ENCODE measurements at places on chromosomes 2 and 18. TPM values are rescaled to one million over a fixed set of nuclear protein-coding genes. Genes with fewer than 3 reads are reported as not detected.

DNA sequence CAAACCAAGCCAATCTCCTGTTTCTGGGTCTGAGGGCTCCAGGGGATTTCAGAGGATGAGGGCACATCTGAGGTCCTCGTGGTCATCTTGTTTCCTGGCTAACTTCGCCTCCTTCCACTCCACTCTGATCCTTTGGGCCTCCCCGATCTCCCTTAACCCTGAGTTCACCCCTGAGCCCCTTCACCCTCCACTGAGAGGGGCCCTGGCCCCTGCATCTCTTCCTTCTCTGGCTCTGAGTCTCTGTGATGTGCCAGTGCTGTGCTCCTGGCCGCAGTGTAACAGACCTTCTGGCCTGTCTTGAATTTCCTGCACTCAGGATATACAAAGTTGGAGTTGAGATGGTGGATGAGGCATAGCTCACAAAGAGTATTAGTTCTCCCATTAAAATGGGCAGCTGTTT is 84.7 kb upstream of the BOD1L2 start:
- no peak for DNase-seq

Gene TMEM200C
- total RNA-seq = not detected

Gene KCNG2
- 1.4 TPM for total RNA-seq

GRCh38 chr2:2527148-2527547 is 196.1 kb upstream of the MYT1L start:
- no peak for DNase-seq

Gene FBXO48
- total RNA-seq = 0.20 TPM

Gene CDH7
- under 0.01 TPM for total RNA-seq

DNA sequence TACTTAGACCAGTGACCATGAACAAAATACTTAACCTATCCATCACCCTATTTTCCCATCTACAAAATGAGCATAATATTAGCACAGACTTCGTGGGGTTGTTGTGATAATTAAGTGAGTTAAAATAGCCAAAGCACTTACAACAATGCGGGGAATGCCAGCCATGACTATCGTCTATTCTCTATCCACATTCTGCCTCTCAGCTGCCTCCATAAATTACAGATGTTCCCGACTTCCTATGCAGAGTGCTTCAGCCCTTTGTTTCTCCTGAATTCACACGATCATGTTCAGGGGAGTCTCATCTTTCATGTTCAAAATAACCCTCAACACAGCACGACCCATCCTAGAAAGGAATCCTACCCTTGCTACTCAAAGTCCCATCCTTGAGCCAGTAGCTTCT is 211.6 kb downstream of the EN1 start:
- no peak for DNase-seq

DNA sequence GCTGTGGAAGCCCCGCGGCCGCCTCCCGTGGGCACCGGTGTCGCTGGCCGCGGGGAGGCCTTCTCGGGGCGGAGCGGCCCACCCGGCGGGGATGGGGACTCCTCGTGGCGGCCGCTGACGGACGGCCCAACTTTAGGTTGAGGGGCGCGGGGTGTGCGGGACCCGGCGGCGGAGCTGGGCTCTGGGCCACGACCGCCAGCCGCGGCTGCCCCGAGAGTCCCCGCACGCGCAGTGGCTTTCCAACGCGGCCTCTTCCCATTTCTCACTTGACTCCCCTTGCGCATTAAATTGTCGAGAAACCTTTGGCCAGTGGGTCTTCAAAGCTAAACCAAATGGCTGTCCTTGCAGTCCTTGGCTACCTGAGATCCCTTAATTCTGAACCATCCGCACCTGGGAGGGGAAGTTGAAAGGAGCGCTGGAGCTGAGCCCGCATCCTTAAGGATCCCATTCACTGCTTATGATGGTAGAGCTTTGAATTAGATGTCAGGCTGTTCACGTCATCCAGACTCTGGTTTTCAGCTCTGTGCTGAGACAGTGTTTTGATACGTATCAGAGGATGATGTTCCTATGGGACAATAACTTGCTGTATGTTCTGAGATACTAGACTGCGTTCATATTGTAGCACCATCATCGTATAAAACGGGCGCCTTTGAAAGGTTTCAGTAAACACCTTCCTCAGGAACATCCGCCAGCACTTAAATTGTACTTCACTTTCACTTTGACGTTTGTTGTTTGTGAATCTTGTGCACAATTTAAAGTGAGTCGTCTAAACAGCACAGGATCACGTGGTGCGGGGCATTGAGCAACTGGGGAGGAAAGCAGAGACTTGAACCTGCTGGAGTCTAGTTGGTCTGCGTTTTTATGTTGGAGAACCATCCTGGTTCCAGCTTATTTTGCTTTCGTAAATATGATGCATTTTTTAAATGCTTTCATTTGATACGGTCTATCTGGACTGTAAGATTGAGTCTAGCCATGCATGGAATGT is 874 bp downstream of the CLIP4 start:
- peak; percentile 64 for DNase-seq

GRCh38 chr18:32276906-32277305 is 87.1 kb downstream of the MEP1B start:
- DNase-seq = no peak

DNA sequence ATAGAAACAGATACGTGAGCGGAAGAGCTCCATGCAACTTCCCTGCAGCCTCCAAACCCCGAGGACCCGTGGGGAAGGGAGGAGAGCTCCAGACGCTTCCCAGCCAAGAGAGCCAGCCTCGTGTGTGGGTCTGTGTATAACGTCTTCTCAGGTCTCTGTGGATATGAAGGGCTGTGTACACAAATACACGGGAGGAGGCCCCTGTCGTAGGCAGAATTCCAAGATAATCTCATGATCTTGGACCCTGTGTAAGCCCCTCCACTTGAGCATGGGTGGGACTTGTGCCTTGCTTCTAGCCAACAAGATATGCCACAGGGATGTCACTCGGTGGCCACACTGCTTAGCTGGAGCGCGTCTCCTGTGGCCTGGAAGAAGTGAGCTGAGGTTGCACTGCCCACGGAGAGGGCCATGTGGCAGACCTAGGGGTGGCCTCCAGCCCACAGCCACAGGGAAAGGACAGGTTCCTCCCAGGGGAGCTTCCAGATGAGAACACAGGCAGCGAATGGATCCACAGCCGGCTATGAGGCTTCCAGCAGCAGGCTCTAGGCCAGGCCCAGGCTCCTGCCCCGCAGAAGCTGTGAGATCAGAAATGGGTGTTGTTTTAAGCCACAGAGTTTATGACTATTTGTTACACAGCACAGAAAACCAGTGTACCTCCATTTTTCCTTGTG is 15.6 kb upstream of the KLF11 start:
- no peak for DNase-seq

Gene COL4A4
- under 0.01 TPM for total RNA-seq

DNA sequence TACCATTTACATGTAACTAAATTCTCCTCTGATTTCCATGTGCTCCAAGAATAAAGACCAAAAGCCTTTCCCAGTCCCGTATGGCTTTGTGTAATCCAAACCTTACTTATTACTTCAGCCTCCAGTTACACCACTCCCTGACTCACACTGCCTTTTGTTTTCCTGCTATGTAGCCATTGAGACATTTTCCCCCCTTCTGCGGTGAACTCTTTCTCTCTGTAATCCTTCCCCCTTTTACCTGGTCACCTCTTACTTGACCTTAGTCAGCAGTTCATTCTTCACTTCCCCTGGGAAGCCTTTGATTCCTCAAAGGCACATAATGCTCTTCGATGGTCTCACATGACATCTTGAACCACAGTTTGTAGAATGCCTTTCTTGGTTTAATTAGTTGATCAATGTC is 256.0 kb upstream of the FANCL start:
- DNase-seq = no peak

DNA sequence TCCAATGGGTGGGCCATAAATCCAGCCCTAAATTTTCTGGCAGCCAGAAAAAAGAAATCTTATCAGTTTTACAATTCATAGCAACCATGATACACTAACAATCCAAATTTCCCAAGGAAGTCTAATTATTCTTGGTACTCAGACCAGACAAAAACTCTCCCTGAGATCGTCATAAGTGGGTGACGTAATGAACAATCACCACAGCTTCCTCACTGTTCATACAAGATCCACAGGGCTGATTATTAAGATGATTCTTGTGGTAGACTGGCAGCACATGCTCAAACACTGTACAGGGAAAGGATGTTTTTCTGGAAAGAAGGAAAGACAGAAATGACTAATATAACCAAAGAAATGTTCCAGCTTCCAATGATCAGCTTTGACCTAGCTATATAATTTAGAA is 178.3 kb upstream of the CRIM1 start:
- DNase-seq = peak; percentile 17

Gene MGAT4A
- total RNA-seq = 10.9 TPM

Gene RESP18
- not detected for total RNA-seq

GRCh38 chr18:68759308-68759707 is 38.6 kb upstream of the CCDC102B start:
- no peak for DNase-seq

Gene SLC4A5
- total RNA-seq = 0.20 TPM

DNA sequence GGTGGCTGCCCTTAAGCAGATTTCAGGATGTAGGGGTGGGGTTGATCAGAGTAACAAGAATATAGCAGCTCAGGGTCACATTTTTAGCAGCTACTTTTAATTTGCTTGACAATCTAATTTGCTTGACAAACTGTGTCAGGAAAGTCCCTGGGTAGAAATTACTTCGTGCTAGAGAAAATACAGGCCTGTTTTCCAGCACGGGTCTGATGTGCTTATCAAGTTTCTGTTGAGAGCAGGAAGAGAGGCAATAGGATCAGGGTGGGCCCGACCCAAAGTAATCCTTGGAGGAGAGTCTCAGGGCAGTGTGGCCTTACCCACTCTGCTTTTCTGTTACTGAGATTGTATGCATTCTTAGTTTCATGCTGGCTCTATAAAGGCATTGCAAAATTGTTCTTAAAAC is 221.5 kb downstream of the TSN start:
- DNase-seq = no peak

DNA sequence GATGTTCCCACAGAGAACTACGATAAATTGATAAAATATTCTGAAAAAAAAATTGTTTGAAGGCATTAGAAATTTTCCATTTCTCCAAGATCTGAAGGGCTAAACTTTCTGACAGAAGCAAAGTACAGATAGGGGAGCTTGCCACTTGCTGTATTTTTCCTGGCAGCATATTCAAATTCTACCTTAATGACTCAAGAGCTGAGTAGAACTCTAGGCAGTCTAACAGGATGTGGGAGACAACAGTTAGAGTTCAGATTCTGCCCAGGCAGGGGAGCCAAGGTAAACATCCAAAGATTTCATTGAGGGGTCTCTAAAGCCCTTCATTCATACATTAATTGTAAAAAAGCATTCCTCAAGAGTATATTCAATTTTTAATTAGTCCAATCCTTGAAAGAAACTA is 46.0 kb upstream of the RIT2 start:
- no peak for DNase-seq

DNA sequence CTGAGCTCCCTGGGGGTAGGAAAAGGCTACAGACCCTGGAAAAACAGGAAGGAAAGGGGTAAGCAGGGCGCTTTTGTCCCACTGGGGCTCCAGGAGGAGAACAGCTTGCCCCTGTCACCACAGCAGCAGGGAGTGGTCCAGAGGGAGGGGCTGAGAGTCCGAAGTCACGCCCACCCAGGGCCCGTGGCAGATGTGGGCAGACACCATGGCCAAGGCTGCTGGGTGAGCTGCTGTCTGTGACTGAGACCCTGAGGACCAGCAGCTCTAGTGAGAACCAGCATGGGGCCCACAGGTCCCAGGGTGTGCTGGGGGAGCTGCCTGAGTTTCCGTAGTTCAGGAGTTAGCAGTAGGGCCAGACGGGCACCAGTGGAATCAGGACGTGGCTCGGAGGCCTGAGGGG is 162.0 kb downstream of the SPP2 start:
- DNase-seq = no peak

DNA sequence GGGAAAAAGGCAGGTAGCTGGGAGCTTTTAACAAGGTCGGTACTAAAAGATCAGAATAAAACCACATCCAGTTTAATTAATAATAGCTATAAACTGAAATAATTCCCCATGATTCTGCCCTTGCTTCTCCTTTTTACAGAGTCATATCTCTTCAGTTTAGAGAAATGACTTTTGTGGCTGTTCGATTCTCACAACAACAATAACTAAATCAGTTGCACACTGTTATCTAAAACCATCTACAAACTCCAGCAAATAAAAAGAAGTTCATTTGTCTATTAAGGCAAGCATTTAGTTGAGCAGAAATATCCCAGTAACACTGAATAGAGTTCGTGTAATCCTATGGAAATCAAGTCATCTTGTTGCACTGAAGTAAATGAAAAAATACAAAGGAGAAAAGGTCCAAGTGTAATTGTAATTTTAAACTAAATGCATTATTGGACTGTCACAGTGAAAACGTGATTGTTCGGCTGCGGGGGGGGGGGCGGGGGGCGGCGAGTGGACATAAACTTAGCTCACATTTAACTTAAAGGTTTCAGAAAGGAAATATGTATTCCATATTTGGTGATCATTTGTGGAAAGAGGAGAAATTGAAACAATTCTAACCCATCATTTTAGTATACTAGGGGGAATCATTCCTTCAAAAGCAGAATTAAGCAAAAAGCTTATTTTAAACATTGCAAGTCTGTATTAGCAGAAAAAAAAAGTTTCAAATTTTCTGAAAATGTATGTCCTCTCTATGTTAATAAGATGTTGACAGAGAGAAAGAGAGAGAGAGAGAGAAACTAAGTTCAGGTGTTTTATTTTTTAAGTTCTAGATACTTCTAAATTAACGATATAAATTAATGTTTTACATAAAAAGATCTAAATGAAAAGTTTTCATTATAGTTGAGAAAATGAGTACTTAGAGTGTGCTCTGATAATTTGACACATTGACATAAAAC is 144.5 kb downstream of the MEIS1 start:
- no peak for DNase-seq

Gene DNAJC5G
- 0.44 TPM for total RNA-seq

Data from lung microvascular endothelial cell (primary cell).